ENCODE measurements at places on chromosomes 1 and 21.
A peak's percentile ranks its signal among the peaks of the same experiment; 100 is the strongest.

DNA sequence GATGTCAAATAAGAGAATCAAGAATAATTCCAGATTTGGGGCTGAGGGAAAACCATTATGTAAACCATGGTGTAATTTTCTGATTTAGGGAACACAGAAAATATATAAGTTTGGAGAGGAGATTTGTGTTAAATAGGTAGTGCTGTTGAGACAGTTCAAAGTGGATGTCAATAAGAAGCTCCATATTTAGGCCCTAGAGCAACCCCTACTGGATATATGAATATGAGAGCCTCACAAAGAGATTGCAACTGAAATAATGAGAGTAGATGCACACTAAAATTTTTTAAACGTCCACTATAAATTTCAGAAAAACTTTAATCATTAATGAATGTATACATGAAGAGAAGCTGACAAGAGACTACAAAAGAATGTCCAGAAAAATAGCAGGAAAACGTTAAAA lies 1447.8 kb upstream of the PRMT6 start:
- no peak for DNase-seq

GRCh38 chr1:245760301-245760700 lies 605.5 kb downstream of the KIF26B start:
- DNase-seq, result no peak

DNA sequence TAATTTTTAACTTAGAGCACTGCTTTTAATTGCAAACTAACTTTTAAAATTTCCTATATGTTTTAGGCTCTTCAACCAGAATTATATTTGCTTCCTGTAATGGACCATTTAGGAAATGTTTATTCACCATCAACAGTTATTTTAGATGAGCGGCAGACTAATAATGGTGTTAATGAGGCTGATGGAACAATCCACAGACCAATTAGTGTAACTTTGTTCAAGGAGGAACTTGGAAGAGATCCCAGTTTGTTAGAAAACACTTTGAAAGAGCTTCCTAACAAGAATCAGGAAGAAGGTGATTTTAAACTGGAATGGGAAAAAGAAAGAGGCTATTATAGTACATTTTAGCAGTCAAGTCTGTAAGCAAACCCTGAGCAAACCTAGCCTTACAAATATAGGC lies 19.4 kb upstream of the GNG5 start:
- DNase-seq, result no peak

GRCh38 chr21:33402001-33402979 lies 923 bp upstream of the IFNGR2 start:
- DNase-seq, result peak; percentile 70

GRCh38 chr1:169105434-169106094 lies 926 bp upstream of the ATP1B1 start:
- DNase-seq, result peak; percentile 69

DNA sequence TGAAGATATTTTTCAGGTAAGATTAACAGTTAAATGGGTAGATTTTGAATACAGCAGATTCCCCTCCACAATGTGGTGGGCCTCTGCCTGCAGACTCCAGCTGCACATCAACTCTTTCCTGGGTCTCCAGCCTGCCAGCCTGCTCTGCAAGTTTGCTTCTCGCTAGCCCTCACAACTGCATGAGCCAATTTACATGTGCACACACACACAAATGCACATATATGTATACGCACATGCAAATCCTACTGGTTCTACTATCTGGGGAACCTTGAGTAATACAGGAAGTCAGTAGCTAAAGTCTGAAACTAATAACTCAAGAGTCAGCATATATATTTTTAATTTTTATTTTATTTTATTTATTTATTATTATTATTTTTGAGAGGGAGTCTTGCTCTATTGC lies 34.8 kb upstream of the QSOX1 start:
- DNase-seq, result no peak

DNA sequence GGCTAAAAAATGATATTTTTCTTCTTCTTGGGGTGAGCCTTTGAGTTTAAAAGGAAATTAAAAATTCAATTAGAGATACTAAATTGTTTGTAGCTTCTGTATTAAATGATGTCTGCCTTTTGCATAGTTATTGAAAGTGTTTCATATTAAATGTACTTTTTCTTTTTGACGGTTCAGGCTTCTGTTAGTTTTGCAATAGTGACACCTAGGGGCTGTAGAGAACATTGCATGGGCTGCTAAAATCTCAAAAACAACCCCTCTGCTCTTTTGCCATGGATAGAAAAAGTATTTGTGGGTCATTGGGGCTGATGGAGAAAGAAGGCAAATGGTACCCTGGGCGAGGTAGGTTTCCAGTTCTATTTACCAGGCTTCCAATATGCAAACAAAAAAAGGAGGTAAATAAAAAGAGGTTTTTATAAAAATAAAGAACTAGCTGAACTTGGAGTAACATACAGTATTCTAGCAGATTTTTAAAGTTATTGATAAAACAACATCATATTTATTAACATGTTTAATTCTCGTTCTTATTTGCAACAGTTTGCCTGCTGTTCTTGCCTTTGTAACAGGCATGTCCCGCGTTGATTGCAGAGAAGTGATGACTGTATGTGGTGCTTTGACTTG lies 115.4 kb upstream of the HOOK1 start:
- peak; percentile 34 for DNase-seq

- no peak for DNase-seq
Measured at GRCh38 chr1:183882335-183883167, 77.6 kb downstream of the RGL1 start.

DNA sequence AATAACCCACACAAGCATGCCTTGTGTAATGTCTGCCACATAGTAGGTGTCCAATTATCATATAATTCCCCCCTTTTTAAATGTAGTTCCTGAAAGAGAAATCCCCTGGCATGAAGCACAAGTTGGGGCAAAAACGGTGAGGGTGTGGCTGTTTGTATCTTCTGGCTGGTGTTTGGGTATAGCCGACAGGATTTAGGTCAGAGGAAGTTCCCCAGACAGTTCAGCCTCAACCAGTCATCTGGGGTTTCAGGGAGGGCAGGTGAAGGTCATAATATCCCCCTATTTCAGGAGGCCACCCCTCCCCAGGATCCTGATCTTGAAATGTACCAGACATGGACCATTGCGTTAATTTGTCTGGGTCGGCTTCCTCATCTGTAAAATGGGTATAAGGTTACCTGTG lies 29.1 kb upstream of the JUN start:
- no peak for DNase-seq

GRCh38 chr1:97119260-97120158 lies 397.9 kb downstream of the PTBP2 start:
- no peak for DNase-seq

DNA sequence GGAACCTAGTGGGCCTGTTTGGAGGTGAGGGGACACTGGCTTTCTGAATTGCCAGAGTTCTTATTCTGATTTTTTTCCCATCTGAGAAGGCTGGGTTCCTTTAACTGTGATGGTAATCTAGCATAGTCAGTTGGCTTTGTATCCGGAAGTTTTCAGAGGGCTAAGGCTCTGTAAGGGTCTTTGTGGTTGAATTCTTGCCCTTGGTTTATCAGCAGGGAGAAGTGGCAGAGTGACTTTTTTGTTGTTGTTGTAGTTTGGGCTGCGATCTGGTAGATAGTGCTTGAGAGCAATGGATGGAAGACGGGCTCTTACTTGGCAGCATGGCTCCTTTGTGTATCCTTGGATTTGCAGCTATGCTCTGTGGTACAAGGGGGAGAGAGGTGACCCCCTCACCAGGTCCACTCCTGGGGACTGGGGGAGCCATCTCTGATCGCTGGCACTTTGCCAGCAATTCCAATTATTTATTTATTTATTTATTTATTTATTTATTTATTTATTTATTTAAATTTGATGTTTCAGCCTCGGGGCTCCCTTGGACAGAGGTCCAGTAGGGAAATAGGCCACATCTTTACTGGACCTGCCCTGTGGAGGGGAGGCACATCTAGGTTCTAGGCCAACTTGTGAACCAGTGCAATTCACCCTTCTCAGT lies 18.5 kb downstream of the TCP10L start:
- no peak for DNase-seq

GRCh38 chr1:17615157-17615556 lies 75.7 kb downstream of the ARHGEF10L start:
- DNase-seq, result no peak

DNA sequence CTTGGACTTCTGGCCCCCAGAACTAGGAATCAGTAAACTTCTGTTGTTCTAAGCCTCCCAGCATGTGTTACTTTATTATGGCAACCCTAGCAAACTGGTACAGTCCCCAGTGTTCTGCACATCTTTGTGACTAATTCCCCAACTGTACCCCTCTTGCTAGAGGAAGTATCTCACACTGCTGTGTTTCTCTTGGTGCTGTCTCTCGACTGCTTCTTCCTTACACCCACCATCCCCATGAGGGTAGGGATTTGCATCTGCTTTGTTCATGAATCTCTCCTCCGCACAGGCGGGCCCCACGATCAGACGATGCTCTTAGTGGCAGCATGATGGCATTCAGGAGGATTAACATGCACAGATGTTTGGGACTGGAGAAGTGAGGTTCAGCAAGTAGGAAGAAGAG lies 46.7 kb downstream of the CLIC6 start:
- peak; percentile 38 for DNase-seq

- no peak for DNase-seq
Measured at GRCh38 chr1:84736445-84736844, 46.2 kb upstream of the SSX2IP start.

DNA sequence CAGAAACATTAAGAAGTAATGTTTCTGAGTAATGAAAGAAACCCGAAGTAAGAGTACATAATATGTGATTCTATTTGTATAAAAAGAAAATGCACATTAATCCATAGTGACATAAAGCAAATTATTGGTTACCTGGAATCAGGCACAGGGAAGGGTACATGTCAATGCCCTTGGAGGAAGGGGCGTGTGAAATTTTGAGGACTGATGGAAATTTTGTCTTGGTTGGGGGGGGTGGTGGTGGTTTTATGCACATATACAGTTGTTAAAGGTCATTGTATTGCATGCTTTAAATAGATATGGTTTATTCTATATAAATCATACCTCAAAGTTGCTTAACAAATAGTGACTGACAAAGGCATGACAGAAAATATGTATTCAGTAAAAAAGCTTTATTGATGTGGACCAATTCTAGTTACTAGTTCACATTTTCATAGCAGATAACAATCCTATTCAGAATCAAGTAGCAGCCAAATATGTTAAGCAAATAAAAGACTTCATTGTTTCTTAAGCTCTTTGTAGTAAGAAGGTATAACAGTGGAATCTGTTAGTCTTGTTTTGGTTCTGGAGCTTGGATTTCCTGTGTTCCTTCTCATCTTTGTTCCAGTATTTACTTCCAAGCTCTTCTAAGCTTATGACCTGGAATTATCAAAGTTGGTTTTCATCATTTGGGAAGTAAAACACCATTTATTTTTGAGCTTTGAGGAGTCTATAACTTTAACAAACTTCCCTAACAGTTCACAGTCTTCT lies 15.1 kb downstream of the BACH1 start:
- DNase-seq, result no peak

- DNase-seq, result no peak
Measured at GRCh38 chr1:66416295-66416694, 117.7 kb upstream of the SGIP1 start.

GRCh38 chr1:66137235-66137634 lies 344.5 kb downstream of the PDE4B start:
- DNase-seq, result no peak

- no peak for DNase-seq
Measured at GRCh38 chr21:33015096-33015495, 10.6 kb upstream of the OLIG2 start.

- no peak for DNase-seq
Measured at GRCh38 chr1:84960371-84960770, 36.5 kb downstream of the MCOLN2 start.

GRCh38 chr21:43300496-43301408 lies 126.2 kb downstream of the SIK1 start:
- DNase-seq, result no peak

DNA sequence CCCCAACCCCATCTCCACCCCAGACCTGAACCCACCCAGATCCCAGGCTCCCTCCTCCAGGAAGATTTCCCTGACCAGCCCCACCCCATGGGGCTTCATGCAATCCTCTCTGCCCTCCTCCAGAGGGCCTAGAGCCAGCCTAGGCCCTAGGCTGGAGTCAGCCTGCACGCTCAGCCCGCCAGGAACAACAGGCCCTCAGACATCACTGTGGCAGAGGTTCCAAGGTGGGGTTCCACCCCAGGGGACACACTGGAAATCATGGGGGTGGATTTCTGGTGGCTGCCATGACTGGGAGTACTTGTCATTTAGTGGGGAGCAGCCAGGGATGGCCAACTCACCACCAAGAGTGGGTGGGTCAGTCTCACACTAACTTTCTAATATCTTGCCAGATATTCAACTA lies 122.0 kb downstream of the GLIS1 start:
- DNase-seq, result no peak

DNA sequence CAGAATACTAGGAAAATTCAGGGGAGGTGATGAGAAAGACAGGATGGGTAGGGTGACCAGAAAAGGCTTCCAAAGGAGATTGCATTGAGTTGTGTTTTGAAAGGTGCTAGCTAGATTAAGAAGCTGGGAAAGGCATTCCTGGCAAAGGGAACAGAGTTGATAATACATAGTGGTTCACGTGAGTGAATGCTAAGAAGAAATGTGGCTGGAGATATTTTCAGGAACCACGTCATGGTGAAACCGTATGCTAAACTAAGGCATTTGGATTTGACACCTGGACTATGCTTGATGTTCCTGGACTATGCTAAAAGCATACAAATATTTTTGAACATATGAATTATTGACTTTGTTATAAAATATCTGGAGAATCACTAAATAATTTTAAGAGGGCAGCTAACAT lies 14.7 kb downstream of the CCDC30 start:
- no peak for DNase-seq

DNA sequence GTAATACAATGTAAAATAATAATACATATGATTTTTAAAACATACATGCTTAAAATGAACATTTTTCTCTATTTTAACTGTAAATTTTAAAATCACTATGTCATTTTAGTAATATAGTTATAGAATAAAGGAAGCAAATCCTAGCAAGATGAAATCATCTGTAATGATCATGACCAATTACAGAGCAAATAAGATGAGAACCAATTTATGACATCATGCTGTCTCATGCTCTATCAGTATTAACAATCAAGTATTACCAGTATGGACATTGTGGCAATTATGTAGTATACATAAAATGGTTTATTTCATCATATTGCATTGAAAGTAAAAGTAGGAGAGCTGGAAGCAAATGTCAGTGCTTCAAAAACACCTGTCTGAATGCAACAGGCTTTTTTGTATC lies 255.0 kb downstream of the VAV3 start:
- no peak for DNase-seq

- DNase-seq, result no peak
Measured at GRCh38 chr1:53557369-53557768, 98.2 kb downstream of the DMRTB1 start.

DNA sequence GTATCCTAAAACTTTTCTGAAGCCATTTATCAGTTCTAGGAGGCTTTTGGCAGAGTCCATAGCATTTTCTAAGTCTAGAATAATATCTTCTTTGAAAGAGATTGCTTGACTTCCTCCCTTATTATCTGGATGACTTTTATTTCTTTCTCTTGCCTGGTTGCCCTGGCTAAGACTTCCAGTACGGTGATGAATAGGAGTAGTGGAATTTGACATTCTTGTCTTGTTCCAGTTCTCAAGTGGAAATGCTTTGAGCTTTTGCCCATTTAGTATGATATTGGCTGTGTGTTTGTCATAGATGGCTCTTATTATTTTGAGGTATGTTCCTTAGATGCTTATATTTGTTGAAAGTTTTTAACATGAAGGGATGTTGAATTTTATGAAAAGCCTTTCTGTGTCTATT lies 1647.9 kb downstream of the PLA2G4A start:
- no peak for DNase-seq

- DNase-seq, result no peak
Measured at GRCh38 chr1:221192055-221192454, 312.8 kb downstream of the HLX start.

Measured in GM13976 (cell line).